ENCODE measurements at places on chromosomes 16 and 17.

- no peak for DNase-seq
These were observed 30.4 kb downstream of the KDM8 start for GRCh38 chr16:27233731-27234130.

DNA sequence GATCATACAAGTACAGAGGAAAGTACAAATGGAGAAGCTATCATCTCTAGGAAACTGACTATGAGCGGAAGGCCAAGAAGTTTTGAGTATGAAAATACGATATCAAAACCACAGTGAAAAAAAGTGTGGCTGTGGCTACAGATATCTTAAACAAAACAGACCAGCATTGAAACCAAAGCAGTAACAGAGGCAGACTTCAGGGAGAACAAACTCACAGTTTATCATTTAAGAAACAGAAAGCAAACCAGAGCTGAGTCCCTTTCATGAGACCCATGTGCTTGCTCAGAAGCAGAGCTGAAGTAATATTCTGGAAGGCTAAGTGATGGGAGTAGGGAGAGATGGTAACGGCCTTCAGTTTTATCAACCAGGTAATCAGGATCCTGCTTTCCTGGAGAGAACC is 317.8 kb downstream of the CA10 start:
- no peak for DNase-seq

DNA sequence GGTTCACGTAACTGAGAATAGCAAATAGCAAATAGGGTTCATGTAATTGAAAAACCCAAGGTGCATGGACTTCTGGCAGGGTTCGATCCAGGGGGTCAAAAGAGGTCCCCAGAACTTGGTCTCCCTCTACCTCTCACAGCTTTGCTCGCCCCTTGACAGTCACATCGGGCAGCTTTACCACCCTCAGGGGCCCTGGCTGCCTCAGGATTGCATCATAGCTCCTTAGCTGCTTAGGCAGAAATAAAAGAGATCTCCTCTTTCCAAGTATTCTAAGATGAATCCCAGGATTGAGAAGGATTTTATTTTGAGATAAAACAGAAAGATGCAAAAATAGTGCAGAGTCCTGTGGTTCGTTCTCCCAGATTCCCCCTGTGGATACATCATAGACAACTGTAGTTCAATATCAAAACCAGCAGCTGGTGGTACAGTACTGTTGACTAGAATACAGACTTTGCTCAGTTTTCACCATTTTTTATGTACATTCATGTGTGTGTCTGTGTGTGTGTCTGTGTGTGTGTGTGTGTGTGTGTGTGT is 12.8 kb downstream of the ADGRG3 start:
- DNase-seq = no peak

DNA sequence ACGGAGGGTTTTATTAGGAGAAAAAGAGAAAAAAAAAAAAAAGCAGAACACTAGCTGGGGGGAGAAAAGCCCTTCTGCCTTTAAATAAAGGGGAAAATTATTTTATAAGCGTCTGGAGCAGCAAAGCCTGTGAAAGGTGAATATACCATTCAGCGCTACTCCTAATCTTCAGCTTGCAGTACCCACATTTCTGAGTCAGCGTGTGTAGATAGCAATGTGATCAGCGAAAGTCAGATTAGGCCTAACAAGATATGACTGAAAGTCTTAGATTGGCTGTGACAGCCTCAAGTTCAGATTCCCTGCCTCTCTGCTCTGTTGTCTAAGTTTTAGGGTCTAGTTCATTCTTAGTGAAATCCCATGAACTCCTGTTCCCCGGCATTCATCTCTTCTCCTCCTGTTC is 279.5 kb downstream of the TMEM114 start:
- no peak for DNase-seq

DNA sequence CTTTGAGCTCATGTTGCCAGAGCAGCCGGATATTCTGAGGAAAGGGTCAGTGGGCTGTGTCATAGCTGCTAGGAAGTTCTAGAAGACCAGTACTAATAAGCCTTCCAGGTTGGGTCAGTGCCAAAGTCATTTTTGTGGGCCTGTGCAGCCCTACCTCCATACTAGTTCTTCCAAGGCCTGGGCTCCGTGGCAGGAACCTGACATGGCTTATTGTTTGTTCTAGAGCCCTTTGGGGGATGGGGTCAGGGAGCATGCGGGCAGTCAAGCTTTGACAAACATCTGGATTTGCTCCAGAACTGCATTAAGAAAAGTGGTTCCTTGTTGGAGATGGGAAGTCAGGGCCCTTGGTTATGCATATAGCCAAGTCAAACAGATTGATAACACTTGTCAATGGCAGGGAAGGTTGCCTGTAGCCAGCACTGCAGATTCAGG is 7.6 kb downstream of the ALKBH5 start:
- no peak for DNase-seq

GRCh38 chr17:2396192-2396567 is 4.7 kb downstream of the MNT start:
- no peak for DNase-seq
